ENCODE measurements at places on chromosomes 12 and 14.

DNA sequence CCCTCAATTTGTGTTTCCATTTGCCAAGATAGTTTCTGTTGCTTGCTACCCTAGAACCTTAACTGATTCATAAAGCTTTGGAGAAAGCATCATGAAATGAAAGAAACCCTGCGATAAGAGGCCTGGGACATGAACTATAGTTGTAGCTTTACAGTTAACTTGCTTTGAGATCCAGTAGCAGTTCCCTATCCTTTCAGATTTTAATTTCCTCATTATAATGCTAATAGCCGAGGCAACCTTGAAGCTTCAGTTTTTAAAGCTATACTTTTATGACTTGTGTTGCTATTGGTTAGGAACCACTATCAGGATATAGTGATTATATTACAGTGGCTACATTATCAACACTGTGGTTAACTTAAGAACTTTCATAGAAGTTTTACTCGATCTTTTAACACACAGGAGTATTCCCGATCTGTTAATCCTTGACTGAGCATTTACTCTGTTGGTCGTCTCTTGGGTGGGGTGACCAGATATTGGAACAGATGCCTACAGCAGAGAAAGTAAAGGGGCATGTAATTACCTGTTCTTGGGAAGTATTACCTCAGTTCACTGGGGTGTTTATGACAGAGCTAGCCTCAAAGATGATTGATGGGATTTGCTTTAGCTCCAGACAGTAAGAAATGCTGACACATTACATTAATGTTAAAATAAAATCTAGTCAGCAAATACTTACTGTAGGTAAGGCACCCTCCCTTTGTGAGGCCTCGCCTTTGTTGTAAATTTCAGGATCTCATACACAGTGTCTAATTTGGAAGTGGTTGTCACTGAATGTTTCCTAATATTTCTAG lies 86.2 kb upstream of the CSRP2 start:
- DNase-seq = no peak

GRCh38 chr12:57124261-57124877 lies 3.9 kb upstream of the LRP1 start:
- DNase-seq = peak; percentile 55

- no peak for DNase-seq
These were observed 37.6 kb upstream of the PRB4 start for GRCh38 chr12:11347810-11348209.

DNA sequence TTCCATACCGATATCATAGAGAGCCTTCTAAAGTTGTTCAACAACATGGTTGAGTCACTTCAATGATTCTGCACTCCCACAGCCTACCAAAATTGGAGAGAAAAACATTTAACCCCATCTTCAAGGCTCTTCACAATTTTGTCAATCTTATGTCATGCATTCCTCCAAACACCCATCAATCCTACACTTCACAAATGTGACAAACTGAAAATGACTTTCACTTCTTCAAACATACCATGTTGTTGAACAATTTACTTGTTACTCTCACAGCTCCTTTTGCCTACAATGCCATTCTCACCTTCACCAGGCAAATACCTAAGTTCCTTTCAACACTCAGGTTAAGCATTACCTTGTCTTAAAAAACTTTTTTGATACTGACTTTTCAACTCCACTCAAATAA lies 88.0 kb downstream of the OSBPL8 start:
- DNase-seq = no peak

GRCh38 chr12:119667577-119668323 lies at the start of gene PRKAB1:
Gene PRKAB1, plus strand, starts transcription at chr12:119668133. Its CDS starts 112 bp downstream, at chr12:119668245.
- DNase-seq = peak; percentile 90

DNA sequence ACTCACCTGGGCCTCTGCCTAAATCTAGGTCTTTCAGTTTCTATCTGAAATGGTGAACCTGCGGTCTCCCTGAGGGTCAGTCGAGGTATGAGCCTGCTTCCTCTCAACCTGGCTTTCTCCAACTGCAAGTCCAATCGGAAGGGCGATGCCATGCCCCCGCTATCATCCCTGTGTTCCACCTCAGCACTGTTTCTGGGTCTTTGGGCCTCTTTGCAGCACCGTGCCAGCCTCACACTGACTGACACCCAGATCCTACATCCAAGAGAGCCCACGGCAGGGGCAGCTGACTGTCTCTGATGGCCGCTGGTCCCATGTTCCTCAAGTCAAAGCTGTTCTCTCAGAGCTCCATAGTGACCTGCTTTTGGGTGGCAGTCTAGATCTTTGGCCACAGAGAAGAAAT lies 120.7 kb downstream of the PAPOLA start:
- DNase-seq = no peak

DNA sequence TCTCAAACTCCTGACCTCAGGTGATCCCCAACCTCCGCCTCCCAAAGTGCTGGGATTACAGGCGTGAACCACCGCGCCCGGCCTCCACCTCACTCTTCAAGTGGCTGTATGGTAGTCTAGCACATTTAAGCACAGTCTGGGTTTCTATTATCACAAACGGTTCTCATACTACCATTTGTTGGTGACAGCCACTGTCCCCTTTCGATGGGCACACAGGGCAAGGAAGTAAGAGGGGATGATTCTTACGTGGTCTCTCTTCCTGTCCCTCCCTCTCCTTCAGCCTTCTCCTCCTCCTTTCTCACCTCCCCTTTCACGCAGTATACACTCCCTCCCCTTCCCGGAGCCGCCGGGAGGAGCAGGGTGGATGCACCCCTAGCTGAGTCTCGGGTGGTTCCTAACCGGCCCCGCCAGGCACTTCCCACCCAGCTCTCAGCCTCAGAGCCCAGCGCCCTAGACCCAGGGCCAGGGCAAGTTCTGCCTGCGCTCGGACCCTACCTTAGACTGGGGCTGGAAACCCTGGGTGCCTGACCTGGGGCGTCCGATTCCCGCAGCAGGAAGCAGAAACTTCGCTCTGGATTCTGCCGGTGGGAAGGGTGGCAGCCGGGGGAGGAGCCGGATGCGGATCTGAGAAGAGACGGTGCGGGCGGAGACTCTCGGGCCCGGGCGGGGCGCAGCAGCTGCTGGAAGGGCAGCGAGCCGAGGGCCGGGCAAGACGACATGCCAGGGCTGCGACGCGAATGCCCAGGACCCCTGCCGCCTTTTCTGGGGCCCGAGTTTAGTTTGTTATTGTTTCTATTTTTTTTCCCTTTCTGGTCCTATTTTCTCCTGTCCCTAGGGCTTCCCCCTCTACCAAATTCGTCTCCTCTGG lies at the start of gene TEP1:
TSS of gene TEP1 (minus strand) at position 626 of the 868 bp plus-strand sequence. CDS start 5,062 bp downstream, outside the sequence.
- peak; percentile 31 for DNase-seq

GRCh38 chr12:94435511-94435927 lies 24.1 kb downstream of the CEP83 start:
- no peak for DNase-seq

DNA sequence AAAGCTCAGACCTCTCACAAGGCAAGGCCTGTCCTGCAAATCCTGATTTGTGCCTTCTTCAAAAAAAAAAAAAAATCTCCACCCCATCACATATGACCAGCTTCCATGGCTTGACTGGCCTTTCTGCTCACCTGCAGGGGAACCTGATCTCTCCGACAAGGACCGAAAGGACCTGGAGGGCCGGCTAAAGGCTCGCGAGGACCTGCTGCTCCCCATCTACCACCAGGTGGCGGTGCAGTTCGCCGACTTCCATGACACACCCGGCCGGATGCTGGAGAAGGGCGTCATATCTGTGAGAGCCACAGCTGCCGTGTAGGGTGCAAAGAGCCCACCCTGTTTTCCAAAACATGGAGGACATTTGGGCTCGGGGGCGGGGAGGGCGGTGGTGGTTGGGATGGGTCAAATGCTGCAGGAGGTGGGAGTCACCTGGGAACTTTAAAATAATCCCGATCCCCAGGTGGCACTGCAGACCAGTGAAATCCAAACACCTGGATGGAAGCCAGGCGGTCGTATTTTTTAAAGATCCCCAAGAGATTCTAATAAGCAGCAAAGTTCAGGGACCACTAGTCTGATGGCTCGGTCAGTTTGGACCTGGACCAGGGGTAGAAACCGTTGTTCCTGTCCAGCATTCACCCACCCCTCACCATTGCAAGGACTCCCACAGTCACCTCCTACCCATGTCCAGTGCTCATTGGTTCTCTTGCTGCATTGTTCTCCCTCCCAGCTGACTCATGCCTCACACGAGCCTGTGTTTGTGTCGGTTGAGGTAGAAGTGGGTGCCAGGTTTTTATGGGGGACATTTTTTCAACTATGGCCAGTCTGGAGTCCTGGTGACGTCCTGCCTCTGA lies 44.8 kb downstream of the FOXN4 start:
- no peak for DNase-seq

GRCh38 chr12:49206389-49206788 lies 17.5 kb upstream of the TUBA1A start:
- DNase-seq = no peak

DNA sequence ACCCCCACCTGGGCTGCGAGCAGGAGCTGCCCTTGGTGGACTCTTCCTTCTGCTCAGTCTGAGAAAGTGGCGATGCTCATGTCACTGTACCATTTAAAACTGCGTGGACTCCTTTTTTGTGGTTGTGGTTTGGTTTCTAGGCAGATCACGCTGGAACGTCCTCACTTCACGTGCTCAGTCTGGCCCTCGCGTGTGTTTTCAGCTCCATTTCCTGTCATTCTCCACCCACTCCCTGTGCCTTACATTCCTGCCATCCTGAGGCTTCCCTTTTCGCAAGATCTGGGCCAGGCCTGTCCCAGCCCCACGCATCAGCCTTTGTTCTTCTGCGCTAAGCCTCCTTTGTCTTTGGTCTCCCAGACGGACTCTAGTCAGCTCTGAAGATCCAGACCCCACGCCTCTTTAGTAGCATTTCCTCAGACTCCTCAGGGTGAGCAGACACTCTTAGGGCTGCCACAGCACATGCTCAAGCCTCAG lies 105.4 kb downstream of the FBXL14 start:
- DNase-seq = no peak

DNA sequence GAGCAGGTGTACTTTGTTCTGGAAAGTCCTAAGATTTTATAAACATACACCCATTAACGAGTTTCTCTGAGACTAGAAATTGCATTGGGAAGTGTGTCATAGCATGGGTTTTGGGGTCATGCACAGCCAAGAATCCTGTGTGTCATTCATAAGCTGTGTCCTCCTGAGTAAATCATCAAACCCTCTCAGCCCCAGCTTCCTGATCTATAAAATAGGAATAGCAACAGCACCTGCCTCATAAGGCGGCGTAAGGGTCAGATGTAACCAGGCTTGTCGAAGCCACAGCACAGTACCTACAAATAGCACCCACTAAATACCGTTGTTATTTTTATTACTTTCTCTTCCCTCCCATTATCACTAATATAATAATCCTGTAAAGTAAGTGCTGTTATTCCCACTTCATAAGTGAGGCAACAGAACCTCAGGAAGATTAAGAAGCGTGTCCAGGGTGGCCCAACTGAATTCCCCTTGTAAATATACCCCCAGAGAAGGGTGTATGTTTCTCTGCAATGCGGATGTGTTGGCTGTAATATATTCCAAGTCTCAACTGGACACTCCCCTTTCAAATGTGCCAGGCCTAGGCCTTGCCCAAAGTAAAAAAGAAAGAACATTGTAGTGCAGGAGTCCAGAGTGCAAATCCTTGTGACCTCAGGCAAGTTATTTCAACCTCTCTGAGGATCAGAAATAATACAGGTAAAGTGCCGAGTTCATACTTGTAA lies 188.3 kb upstream of the BCL2L14 start:
- DNase-seq = no peak

- DNase-seq = no peak
These were observed 124.5 kb downstream of the GPR65 start for GRCh38 chr14:88129306-88130056.

- DNase-seq = peak; percentile 52
These were observed 16.6 kb downstream of the FBRSL1 start for GRCh38 chr12:132506328-132507160.

DNA sequence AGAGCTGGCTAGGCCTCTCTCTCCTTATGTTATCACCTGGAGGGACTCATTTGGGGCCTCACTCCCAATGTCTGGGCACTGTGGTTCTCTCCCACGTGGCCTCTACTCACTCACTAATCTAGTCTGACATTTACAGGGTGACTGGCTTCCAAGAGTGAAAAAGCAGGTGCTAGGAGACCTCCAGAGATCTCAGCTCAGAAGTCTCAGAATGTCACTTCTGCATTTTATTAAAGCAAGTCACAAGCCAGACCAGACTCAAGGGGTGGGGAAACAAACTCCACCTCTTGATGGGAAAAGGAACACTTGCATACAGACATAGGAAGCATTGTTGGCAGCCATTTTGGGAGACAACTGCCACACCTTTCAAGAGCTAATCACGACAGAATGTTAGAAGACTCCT lies 175.9 kb downstream of the MON2 start:
- no peak for DNase-seq

GRCh38 chr12:79200176-79200575 lies 335.6 kb downstream of the SYT1 start:
- DNase-seq = no peak

GRCh38 chr12:101761781-101762180 lies 22.5 kb upstream of the SYCP3 start:
- no peak for DNase-seq

DNA sequence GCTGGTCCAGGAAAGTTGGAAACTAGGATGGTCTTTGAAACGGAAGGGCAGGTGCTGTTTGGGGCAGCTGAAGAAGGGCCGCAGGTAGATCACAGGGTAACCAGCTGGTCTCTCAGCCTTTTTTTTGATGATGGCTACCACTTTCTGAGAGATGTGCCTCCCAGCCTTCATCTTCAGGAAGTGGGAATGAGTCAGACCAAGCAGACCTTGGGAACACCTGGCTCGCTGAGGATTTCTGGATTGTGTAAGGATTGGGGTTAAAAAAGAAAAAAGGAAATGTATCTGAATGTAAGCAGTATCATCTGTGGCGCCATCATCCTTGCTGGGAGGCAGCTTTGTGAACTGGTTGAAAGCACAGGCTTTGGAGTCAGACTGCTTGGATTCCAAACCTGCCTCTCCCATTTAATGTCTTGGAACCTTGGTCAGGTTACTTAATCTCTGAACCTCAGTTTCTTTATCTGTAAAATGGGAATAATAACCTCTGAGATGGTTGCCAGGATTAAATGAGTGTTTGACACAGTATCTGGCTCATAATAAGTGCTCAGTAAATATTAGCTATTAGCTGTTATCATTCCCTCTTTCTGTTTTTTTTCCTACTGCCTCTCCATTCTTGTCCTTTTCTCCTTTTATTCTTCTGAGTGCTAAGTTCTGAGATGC lies 1.7 kb downstream of the PRPF40B start:
- no peak for DNase-seq

DNA sequence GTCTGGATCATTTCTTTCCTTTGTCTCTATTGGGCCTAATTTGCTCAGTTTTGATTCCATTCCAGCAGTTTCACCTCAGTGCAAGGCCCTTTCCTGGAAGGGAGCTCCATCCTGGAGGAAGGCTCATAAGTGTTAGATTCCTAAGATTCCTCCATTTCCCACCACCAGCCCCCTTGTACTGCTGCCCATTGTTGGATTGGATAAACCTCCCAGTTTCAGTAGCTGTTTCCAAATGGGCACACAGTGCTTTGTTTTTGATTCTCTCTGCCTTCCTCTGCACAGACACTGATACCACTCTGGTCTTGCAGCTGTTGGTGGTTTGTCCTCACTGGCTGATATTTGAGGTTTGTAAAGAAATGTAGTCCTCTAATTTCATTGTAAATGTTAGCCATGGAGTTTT lies 158.9 kb downstream of the SLC15A5 start:
- no peak for DNase-seq

- no peak for DNase-seq
These were observed 42.4 kb downstream of the PDE3A start for GRCh38 chr12:20410734-20411133.

Data from stimulated activated CD8-positive, alpha-beta memory T cell treated with anti-CD3 and anti-CD28 coated beads, Interleukin-7, amount 100 ng/mL, for 4 hours (primary cell).